ENCODE measurements at places on chromosomes 7 and 10. TPM values are rescaled to one million over a fixed set of nuclear protein-coding genes. Genes with fewer than 3 reads are reported as not detected.
A peak's percentile ranks its signal among the peaks of the same experiment; 100 is the strongest.

DNA sequence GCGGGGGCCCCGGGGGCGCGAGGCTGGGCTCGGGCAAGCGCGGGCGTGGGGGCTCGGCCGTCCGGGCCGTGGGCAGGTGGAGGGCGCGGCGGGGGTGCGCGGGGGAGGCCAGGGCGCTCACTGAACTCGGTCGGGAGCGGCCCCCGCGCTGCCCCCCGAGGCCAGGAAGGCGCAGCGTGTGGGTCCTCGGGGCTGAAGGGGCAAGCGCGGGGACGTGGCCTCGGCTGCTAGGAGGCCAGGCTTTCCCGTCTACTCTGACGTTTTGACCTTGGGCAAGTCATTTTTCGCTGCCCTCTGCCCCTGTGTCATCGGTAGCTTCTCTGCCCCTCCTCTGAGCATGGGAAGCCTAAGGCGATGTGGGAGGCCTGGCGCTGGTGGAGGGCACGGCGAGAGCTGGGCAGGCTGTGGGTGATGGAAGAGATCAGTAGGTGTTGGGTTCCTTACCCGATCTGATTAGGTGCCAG is 441 bp downstream of the FBH1 start:
- DNase-seq: peak; percentile 56

Gene PALD1
- 14.4 TPM for polyA plus RNA-seq

Gene CPN1
- polyA plus RNA-seq: not detected

DNA sequence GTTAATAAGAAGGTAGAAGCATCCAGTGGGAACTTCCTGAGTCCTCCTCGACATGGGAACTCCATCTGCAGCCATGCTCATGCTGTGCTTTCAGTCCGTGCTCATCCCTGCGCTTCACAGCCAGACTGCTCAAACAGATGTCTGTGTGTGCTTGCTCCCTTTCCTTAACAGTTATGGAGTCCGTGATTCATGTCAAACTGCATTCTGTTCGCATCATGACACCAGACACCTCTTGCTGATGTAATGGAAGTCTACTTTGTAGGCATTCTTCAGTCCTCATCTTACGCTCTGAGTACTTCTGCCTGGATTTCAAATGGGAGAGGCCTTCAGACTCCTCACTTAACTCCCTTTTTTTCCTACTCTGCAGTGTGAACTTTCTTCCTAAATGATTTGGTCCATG is 304.9 kb downstream of the SUGCT start:
- no peak for DNase-seq

DNA sequence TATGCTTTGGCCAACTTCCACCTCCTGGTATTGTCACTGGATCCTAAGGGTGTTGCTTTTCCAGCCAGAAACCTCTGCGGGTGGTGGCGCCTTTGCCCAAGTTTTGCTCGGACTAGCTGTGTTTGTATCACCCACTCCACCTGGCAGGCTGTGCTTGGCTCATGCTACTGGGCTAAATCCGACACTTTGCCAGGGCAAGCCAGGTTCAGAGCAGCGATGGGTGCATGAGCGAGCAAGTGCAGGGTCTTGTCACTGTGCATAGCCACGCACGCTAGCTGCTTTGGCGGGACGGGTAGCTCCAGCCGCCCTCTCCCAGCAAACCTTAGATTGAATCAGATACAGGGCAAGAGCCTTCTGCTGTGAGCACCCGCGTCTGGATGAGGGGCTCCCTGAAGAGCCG is 737.5 kb downstream of the PCDH15 start:
- DNase-seq: no peak

DNA sequence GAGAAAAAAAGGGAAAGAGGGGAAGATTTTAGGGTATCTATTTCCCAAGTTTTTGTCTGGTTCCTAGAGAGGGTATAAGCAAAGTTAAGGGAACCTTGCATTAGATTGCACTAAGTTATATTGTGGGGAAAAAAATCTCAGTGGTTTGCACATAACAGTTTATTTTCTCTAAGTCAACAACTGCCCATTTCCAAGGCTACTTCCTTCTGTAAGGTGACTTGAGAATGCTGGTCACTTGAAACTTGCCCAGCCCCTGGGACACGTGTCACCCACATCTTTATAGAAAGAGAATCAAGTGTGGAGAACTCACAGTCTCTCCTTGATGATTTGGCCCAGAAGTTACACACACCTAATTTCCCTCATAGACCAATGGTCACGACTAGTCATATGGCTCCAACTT is 488.6 kb upstream of the PODXL start:
- no peak for DNase-seq

DNA sequence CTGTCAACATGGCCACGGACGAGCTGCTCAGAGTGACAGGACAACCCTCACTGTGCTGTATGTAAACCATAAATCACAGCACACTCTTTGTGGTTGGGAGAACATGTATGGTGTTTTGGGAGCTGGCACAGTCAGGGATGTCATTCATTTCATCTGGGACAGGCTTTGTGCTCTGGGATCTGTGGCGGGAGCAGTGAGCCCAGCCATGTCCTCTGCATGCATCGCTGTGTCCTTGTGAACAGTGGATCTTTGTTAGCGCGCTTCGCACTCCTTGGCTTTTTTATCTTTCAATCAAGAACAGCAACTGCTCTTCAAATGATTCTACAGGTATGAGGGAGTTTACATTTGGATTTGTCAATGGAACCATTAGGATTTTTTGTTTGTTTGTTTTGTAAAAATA is 7.1 kb downstream of the CCM2 start:
- no peak for DNase-seq

DNA sequence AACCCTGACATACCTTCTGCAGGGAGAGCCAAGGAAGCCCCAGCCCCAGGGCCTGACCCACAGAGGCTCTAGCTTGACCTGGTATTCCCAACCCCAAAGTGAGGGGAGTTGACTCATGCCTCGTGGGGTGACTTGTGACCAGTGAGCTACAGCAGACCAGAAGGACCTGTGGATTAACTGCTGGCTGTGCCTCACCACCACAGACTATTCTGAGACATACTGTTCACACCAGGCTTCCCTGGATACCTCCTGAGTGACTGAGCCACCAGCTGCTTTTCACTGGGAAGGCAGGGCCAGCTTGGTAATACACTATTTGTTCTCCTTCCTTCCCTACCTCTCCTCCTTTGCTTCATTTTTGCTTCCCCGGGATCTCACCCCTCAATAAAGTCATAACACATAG is 7.3 kb downstream of the PLXNA4 start:
- no peak for DNase-seq

DNA sequence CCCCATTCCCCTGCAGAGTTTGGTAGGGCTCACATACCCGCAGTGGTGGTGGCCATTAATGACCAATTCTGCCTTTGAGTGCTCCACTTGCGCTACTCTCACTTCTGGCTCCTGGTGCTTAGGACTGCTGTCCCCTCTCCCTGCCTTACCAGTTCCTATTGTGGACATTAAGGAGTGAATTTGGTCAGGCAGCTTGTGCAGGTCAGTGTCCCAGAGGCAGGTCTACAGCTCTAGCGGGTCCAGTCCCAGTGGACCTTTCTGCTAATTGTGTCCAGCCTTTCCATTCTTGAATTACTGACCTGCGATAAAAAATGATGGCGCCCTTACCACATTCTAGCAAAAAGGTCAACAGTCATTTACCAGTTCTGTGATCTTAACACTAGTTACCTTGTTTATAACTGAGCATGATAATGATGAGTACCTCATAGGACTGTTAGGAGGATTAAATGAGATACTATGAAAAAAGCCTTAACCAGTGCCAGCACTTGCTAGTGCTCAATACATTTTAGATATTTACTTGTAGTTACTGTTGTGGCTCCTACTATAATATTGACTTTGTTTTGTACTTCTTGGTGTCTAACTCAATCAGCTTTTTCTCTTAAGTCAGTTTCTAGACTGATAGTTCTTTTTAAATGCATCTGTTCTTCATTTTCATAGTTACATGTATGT is 14.1 kb downstream of the ST7 start:
- no peak for DNase-seq

DNA sequence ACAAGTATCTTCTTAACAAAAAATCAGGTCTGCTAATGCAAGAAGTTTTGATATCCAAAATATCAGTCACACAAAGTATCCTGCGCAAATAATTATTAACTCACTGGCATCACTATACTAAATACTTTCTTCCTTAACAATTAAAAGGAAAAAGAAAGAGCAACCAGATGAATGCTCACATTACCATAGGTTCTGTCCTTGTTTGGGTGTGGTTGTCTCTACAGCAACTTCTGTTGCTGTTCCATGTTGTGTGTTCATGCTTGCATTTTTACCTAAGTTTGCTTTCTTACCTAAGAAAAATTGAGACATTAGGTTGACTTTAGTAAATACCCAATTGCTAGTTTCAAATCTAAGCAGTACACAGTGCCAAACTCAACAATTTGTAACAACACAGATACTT is 32.5 kb downstream of the FZD9 start:
- no peak for DNase-seq

Gene PAX4
- polyA plus RNA-seq: not detected

Gene SAP25
- 3.8 TPM for polyA plus RNA-seq

Gene SPDYE8
- 0.10 TPM for polyA plus RNA-seq

Gene C10orf62
- not detected for polyA plus RNA-seq

Gene SFTPA1
- not detected for polyA plus RNA-seq

GRCh38 chr10:116742367-116743265 is at the start of gene HSPA12A:
HSPA12A (minus strand) TSS chr10:116742566; CDS start chr10:116742469, 97 bp downstream.
- peak; percentile 91 for DNase-seq

DNA sequence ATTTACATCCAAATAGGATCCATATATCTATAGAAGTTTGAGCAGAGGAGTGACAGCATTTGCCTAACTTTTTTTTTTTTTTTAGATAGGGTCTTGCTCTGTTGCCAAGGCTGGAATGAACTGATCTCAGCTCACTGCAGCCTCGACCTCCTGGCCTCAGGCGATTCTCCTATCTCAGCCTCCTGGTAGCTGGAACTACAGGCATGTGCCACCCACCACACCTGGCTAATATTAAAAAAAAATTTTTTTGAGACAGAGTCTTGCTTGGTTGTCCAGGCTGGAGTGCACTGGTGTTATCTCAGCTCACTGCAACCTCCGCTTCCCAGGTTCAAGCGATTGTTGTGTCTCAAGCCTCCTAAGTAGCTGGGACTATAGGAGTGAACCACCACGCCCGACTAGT is 15.1 kb downstream of the PPIA start:
- DNase-seq: no peak

GRCh38 chr10:100623521-100624230 is 87.9 kb downstream of the HIF1AN start:
- DNase-seq: no peak

Gene SYCE1
- 0.22 TPM for polyA plus RNA-seq

Gene SEMA3C
- 139 TPM for polyA plus RNA-seq

Gene POLR2J
- polyA plus RNA-seq: 30.0 TPM

- no peak for DNase-seq
Observed at GRCh38 chr10:123721441-123722049, 55.4 kb downstream of the GPR26 start.

GRCh38 chr7:102117743-102118142 is 168.9 kb upstream of the SH2B2 start:
- no peak for DNase-seq

DNA sequence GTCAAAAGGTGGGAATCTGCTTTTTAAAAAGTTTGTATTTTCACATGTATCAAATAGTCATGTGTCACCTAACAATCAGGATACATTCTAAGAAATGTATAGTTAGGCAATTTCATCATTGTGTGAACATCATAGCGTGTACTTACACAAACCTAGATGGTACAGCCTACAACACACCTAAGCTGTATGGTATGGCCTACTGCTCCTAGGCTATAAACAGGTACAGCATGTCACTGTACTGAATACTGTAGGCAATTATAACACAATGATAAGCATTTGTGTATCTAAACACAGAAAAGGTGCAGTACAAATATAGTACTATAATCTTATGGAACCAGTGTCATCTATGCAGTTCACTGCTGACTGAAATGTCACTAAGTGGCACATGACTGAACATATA is 17.8 kb downstream of the COA1 start:
- DNase-seq: no peak

DNA sequence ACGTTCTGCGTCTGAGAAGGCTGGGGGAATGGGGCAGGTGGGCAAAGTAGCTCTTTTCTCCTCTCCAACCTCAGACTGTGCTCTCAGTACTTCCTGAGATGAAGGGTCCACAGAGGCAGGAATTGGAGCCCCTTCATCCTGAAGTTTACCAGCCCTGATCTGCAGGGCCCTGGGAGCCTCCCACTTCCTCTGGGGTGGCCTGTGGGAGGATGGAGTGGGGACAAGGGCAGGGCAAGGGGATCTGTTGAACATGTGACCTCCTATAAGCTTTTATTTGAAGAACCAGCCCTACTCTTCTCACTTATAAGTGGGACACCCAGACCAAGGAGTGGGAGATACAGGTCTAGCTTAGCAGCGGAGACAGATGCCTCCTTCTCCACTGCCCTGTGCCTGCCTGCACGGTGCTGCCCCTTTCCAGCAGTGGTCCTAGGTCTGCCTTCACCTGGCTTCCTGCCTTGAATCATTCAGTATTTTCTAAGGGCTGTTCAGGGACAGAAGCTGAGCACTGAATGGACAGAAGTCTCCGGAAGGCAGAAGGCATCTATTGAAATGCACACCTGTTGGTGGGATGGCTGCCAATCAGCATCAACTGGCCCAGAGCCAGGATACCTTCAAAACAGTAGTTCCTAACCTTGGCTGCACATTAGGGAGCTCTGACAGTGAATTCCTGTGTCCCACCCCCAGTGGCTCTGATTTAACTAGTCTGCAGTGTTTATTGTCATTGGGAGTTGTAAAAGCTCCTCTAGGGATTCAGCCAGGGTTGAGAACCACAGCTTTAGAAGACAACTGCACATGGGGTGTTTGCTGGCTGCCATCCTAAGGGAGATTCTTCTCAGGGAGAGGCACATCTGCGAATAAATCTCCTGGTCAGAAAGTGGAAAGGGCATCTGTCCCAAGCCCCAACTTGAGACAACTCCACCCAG is 2.7 kb upstream of the ARHGAP22 start:
- DNase-seq: no peak

Gene HABP2
- 0.07 TPM for polyA plus RNA-seq

GRCh38 chr10:95414016-95414830 is 123.4 kb upstream of the PDLIM1 start:
- no peak for DNase-seq

Gene CC2D2B
- 1.2 TPM for polyA plus RNA-seq

- DNase-seq: no peak
Observed at GRCh38 chr10:51918440-51918839, 219.0 kb upstream of the CSTF2T start.

DNA sequence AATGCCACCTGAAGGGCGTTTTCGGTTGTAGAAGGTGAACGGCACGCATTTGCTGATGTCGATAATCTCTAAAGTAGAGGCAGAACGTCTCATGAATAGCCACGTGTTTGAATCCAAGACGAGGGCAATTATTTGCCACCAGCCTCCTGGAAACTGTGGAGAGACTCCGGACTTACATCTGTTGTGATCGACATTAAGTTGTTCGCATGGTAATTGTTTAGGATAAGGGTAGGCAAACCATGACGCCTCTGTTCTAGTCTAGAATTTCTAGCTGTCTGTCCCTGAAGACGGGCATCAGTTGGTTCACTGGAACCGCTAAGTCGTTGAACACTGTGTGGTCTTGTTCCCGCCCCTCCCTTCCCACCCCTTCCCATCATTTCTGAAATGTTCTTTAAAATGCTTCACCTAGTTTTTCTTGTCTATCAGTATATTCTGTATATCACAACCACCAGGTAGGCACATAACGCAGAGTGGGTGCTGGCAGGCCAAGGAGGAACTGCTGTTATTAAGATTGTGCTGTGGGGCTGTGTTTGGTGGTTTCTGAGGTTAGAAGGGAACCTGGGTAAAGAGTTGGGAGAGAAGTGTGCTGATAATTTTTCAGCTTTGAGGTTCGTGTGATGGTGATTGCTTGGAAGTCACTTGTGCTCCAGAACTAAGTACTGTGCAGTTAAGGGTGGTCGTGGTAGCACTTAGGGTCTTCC is 1.2 kb downstream of the UBE3C start:
- no peak for DNase-seq

Gene PILRA
- polyA plus RNA-seq: 2.3 TPM

- no peak for DNase-seq
Observed at GRCh38 chr7:157683747-157684156, 346.9 kb downstream of the DNAJB6 start.

All from muscle of back (tissue), 13 donors.